BJ (cell line): ENCODE measurements at places on chromosomes 2 and 18.

DNA sequence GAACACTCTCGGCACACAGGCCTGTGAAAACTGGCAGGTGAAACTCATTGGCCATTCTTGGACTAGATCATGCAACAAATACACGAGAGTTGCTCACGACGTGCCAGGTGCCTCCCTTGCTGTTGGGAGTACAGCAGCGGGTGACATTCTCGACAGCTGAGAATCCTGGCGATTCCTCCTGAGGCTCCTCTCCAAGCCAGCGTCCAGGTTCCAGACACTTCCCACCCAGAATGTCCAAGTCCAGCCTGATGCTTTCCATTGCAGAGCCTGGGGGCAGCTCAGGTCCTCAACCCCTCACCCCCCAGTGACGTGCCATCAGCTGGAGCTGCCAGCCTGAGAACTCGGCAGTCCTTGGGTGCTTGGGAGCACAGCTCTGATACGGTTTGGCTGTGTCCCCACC, 124.2 kb downstream of the PXDN start:
- no peak for DNase-seq

GRCh38 chr2:239561446-239562001, 160.7 kb upstream of the HDAC4 start:
- DNase-seq = peak; percentile 41

- DNase-seq = no peak
These were observed 822 bp downstream of the UBE2E3 start for GRCh38 chr2:180980943-180981911.

DNA sequence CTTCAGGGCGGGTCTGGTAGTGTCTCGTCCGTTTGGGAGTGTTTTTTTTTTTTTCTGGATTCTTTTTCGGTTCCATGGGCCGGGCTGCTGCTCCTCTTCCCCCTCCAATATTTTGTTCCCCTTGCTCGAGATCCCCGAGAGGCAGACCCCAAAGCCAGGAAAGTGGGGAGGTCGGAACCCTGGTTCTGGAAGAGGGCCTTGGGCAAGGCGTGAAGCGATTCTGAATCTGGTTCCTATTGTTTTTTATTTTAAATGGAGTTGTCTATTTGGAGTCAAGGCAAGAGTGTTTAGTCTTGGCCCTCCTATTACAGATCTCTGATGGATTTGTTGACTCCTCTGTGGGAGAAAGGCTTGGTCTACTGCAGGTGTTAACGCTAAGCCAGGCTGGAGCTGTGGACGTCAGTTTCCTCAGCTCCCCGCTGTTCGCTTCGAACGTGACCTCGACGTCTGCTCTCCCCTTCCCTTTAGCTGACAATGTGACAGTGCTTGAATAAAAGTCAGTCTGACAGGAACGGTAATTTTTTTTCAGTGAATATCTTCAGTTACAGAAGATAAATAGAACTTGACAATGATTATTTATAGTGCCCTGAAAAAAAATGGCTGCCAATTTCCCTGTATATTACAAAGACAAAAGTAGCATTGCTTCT, 683 bp upstream of the DNAJC27 start:
- no peak for DNase-seq
